ENCODE measurements at places on chromosomes 12 and 14.

GRCh38 chr12:104323899-104324298, 20.4 kb downstream of the EID3 start:
- no peak for DNase-seq

DNA sequence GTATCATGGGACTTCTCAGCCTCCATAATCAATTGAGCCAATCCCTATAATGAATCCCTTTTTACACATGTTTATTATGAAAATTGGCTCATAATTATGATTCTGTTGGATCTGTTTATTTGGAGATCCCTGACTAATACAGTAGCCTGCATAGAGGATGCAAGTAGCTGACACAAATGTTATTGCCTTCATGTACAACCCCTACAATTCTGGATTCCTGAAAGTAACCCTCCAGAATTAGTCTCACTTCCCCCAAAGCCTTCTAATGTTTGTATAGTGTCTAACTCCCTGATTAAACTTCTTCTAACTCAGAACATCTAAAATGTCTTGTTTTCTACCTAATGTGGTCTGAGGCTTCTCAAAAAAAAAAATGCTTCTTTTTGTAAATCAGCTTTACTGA, 6.6 kb upstream of the SMIM10L1 start:
- DNase-seq, result no peak

DNA sequence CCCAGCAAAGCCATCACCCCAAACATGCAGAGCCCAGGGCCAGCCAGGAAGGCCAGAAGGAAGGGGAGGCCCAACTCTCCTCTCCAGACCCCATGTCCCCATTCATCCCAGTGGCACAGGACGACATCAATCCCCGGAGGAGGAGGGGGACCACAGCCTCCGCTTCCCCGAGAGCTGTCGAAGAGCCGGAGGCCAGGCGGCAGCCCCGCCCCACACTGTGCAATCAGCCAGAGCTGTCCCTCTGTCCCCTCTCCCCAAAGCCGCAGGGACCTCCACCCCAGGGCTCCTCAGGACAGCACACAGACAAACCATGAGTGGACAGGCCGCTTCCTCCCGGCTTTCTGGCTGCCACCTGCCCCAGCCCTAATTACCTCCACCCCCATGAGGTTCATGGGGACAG, 16.8 kb downstream of the RAB35 start:
- no peak for DNase-seq

DNA sequence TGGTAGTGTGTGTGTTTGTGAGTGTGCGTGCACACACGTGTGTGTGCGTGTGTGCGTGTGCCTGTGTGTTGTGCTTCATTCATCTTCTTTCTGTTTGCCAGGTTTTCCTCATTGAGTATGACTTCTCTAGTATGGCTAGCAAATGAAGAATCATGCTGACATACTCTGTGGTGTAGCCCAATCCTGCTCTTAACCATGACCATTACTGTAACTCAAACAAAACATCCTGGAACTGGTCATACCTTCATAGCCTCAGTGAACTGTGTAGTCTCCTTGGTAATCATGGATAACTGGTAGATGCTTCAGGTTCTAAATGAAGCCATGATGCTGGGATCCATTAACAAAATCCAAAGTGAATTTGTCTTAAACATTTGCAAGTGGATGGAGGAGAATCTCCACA, 1117.7 kb downstream of the BCL11B start:
- DNase-seq, result no peak

Data from ACHN (cell line).